ENCODE measurements at places on chromosomes 7 and 10.

- no peak for DNase-seq
These were observed 71.4 kb downstream of the HTR5A start for GRCh38 chr7:155141562-155141961.

DNA sequence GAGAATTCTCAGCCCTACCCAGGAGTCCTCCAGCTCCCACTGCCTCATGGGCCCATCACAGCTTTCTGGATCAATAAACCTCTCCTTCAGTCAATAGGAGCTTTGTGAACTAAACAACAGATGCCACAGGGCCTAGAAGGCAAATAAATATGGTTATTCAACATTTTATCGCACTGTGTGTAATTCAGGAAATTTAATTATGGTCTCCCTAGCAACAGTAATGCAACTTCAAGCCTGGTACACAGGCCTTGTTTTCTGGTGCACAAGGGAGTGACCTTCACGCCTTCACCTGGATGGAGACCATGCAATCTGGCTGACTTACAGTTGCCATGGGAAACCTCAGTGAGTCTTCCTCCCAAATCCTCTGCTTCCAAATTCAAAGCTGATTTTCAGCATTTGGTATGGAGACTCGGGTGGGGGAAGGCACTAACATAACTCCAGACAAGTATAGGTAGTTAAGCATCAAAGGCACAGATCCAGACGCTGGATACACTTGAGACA, 441.0 kb upstream of the NPVF start:
- DNase-seq, result no peak

DNA sequence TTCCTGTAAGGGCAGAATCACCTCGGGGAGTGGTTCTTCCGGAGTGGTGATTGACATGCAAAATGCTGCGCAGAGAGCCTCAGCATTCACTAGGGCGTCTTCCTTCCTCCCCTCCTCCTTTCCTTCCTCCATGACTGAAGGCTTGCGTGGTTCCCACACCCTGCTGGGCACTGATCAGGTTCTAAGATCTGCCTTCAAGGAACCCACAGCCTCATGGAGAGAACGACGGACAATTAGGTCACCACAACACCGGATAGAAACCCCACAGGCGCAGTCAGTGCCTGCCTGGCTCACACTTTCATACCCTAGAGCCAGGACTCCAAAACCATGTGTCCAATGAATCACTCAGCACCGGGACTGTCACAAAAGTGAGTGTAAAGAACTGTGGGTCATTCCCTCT, 131.3 kb downstream of the DPP6 start:
- no peak for DNase-seq

DNA sequence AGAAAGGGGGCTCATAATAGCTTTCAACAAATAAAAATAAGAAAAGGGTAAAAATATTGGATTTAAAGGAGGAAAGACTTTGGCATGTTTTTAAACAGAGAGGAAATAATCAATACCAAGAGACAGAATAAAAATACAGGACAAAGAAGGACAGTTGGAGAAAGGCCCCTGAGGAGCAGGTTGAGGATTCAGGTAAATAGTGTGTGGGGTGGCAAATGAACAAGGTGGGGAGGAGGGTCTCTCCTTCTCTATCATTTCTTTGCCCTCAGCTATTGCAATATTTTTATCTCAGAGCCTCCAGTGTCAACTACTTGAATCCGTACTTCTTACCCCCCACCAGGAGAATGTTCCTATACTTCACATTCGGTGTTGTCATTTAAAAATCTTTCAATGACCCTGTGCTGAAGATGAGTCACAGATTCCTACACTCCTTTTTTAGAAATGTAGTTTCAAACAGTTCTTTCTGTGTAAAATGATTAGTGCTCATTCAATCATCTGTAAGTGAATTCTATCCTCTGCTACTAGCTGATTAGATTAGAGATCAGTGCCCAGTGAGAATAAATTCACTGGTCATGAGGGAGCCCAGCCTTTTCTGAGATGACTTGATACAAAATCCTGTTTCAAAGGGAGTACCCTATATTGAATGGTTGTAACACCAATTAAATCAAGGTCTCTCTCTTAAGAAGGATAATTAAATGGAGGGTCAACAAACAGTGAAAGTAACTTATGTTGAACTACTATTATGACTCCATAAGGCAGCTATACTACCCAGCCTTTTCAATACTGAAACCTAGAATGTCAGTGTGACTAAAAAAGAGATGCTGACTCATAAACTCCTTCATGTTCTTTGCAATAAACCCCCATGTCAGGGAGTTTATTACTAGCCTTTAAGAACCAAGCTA, 50.4 kb upstream of the WNT16 start:
- DNase-seq, result peak; percentile 86

GRCh38 chr10:62769574-62770242, 34.8 kb upstream of the ADO start:
- peak; percentile 24 for DNase-seq

GRCh38 chr10:30701451-30702173, 72.1 kb upstream of the LYZL2 start:
- DNase-seq, result peak; percentile 95

DNA sequence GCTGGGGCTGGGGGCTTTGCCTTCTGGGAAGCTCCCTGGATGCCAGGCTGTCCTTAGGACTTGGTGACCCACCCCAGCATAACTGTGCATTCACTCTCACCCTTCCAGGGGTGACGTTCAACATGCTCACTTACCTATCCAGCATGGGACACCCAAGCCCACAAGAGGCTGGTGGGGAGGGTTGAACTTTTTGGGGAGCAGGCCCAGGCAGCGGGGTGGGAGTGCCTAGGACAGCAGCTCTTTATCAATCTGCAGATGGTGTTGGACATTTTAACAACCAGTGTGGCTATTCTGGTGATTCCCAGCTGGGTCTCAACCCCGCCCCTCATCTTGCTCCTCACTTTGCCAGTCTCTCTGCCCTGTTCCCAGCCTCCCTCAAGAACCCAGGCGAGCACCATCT, 86.4 kb downstream of the CDH23 start:
- no peak for DNase-seq

- DNase-seq, result no peak
These were observed 80.8 kb upstream of the UNC5B start for GRCh38 chr10:71131508-71132088.

DNA sequence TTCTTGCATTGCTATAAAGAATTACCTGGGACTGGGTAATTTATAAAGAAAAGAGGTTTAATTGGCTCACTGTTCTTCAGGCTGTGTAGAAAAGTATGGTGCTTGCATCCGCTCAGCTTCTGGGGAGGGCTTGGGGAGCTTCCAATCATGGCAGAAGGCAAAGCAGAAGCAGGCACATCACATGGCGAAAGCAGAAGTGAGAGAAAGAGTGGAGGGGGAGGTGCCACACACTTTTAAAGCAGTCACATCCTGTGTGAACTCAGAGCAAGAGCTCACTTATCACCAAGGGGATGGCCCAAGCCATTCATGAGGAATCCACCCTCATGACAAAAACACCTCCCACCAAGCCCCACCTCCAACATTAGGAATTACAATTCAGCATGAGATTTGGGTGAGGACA, 303.5 kb downstream of the OTUD1 start:
- no peak for DNase-seq

DNA sequence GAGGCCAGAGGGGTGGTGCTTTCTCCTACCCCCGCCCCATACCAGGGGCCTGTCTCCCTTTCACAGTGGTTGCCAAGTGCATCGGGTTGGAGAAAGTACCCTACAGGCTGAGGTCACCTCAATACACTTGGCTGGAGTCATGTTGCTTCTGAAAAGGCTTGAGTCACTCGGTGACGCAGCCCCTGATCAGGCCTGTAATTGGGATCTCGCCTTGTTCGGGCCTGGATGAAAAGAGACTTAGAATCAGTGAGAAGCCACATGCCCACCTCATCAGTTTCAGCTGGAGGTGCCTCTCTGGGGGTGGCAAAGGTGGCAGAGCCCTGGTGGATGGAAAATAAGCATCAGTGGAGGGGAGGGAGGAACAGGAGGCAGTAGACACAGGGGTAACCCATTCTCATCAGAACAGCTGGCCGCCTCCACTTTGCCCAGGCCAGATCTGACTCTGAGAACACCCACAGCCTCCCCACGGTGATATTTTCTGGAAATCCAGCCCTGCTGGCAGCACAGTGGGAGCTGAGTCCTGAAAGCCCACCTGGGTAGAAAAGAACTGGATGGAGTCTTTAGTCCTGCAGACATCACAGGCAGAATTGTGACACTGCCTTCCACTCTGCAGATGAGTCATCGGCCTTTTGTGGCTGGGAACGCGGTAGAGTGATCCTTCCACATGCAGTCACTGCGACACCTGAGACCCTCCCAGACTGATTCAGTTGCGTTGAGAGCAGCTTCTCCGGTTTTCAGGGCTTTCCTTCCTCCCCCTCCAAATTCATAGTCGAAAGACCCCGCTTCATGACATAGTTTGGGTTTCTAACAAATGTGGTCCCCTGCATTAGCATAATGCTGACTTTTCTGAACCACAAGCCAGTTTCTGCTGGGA, 108.0 kb downstream of the GRK5 start:
- peak; percentile 89 for DNase-seq

DNA sequence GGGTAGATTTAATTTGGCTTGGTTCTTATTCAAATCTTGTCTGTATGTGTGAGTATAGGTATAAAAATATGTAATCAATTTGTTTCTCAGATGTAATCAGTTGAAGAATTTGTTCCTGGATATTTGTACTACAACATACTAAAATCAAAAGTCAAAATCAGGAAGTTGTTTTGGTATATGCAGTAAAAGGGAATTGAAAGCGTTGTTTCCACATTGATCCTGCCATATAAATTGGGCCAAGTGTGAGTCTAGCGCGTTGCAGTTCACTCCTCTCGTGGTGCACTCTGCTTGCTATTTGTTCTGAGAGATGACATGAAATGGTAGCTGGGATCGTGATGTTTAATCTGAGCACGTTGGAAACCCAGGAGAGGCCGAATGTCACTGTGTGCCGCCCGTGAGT, 55.9 kb downstream of the SHH start:
- no peak for DNase-seq

GRCh38 chr7:142348921-142349405, 91.1 kb upstream of the PRSS58 start:
- DNase-seq, result peak; percentile 27

DNA sequence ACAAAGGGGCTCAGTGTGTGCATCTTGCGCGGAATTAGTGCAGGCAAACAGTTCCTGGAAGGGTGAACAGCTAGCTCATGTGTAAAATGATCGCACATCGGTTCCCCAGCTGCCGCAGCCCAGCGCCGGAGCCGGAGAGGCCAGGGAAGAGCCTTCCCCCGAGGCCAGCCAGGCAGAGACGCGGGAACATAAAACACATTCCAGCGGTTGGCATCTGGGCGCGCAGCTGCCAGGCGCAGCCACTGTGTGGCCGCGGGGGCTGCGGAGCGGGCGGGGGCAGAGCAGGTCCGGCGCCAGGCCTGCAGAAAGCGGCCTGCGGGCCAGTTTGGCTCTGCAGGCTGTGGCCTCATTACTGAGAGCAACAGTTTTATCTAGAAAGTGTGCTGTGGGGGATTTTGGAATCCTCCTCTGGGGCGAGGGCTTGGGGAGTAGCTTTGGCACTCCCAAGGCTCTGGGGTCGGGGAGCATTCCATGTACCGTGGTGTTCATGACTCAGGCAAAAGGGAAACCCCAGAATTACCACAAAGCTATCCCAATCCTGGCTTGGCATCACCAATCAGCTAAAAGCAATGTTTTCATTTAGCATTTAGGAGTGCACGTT, 74.3 kb downstream of the SAMD9 start:
- no peak for DNase-seq

GRCh38 chr10:85175635-85176034, 847.2 kb downstream of the CCSER2 start:
- no peak for DNase-seq

GRCh38 chr7:32502728-32503127, 7.4 kb downstream of the AVL9 start:
- DNase-seq, result peak; percentile 73

- DNase-seq, result peak; percentile 76
These were observed 64.0 kb downstream of the CSGALNACT2 start for GRCh38 chr10:43202224-43202656.

- no peak for DNase-seq
These were observed 40.5 kb upstream of the HERPUD2 start for GRCh38 chr7:35735396-35735795.

DNA sequence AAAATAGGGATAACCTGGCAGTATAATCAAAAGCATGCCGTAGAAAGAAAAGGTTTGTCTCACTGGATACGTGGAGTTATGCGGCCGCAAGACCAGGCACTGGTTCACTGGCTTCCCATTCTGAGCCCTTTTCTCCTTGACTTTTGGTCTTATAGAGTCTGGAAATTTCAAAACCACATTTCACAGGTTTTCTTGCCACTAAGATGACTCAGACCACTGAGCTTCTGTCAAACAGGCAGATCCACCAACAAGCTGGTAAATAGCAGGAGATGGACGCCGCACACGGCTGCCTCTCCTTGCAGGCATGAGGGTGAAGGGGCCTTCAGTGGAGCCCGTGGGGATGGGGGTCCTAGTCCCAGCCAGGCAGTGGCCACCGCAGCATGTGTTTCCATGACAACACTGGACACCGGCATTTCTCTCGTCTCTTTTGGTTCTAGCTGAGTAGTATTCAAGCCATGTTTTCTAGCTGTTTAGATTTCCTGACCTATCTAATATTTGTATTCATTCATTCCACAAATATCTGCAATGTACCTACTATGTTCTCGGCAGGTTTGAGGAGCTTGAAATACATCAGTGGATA, 55.5 kb downstream of the KLF6 start:
- DNase-seq, result no peak

DNA sequence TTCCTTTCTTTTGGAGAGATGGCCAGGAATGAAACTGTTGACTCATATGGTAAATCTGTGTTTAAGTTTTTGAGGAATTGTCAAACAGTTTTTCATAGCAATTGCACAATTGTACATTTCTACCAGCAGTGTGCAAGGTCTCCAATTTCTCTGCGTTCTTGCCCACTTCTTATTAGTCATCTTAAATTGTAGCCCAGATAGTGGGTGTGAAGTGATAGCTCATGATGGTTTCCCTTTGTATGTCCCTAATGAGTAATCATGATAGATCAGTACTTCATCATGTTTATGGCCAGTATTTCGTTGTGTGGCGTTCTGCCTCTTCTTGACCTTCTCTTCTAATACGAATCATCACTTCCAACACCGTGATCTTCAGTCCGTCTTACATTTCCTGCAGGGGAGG, 136.3 kb downstream of the DOCK1 start:
- no peak for DNase-seq

DNA sequence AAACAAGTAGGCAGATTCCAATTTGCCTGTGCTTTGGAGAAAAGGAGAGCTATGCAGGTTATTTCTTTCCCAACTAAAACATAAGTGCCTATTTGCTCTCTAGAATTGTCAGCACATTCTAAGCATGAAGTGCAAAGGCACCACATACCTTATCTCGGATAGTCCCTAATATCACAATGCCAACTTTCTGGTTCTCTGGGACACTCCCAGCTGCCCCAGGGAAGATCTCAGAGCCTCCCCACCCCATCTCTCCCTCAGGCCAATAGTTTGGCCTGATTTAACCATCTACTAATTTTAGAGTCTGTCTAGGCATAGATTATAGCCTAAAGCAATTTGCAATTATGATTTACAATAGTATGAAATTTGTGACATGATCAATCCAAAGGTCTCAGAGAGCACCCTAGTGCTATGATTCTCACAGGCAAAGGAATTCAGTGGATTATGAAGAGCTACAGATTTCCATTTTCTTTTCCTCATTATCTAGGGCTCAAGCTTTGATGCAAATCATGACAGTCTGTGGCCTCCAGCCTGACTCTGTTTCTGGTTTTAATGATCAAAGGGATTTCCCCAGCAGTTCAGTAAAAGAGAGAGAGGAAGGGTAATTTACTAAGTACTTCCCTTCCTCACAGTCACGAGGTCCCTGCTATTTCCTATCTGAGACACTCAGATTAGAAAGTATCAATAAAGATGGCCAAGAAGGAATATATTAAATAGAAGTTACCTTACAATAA, 29.0 kb upstream of the IL6 start:
- DNase-seq, result peak; percentile 84

GRCh38 chr7:21300692-21301091, 127.2 kb upstream of the SP4 start:
- no peak for DNase-seq

- no peak for DNase-seq
These were observed 233.4 kb downstream of the ARHGAP12 start for GRCh38 chr10:31694929-31695837.

Data from activated CD4-positive, alpha-beta T cell treated with anti-CD3 and anti-CD28 coated beads, Interleukin-10, Interleukin-2, amounts not matched to agents 100 ng/mL and 50 ng/mL, durations not matched to agents 16 hours and 8 hours (primary cell).